ENCODE measurements at places on chromosomes 7 and 10.

GRCh38 chr7:158957921-158958491 lies 101.6 kb downstream of the DYNC2I1 start:
- DNase-seq = no peak

- no peak for DNase-seq
These were observed 125.0 kb upstream of the PPP2R2D start for GRCh38 chr10:131775833-131776232.

GRCh38 chr7:54066643-54067042 lies 475.5 kb upstream of the VSTM2A start:
- no peak for DNase-seq

- no peak for DNase-seq
These were observed 336.7 kb upstream of the KLF6 start for GRCh38 chr10:4121502-4122380.

- no peak for DNase-seq
These were observed 55.4 kb downstream of the DYNC2I1 start for GRCh38 chr7:158911734-158912133.

- DNase-seq = no peak
These were observed 312.6 kb downstream of the PLXDC2 start for GRCh38 chr10:20128811-20129210.

GRCh38 chr10:102148275-102148674 lies 3.9 kb upstream of the NOLC1 start:
- no peak for DNase-seq

GRCh38 chr10:35471435-35471834 lies 133.7 kb upstream of the GJD4 start:
- DNase-seq = no peak

DNA sequence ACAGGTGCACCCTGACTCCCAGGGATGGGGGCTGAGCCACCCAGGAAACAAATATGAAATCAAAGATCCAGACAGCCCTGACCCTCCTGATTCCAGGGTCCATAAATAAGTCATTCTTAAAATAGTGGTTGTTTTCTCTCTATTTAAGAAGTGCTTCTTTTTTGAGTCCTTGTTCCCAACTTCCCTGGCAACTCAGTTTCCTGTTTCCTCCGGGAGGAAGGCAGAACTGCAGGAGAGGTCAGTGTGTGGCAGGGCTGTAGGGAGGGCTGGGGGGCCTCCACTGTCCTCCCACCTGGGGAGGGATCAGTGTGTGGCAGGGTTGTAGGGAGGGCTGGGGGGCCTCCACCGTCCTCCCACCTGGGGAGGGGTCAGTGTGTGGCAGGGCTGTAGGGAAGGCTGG lies 88.7 kb upstream of the PDGFA start:
- no peak for DNase-seq

DNA sequence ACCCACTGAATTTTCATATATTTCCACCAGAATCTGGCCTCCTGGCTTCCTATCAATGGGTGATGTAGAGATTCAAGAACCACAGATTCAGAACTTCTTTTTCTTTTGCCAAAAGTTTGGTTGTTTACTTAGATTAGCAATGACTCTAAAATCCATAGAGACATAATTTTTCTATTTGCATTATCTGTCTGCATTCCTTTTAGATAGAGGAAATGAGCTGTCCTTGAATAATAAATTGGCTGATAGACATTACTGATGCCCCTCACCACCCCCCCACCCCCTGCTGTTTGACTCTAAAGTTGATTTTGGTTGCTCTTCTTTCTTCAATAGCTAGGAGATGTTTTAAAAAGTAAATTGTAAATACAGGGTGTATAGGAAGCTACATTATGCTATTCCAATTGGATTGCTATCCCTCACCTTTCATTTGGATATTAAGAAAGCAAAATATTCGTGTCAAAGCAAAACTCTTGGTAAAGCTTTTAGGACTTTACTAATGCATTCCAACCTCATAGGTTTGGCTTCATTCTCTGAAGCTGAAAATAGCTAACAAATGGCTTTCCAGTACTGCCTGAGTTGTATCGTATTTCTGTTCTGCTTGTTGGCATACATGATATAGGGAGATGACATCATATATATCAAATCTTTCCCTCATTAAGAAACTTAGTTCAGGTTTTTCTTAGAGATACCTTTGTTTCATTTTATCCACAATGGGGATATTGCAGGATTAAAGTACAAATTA lies 606.0 kb downstream of the ARL4A start:
- no peak for DNase-seq

GRCh38 chr7:78768859-78769258 lies 684.6 kb downstream of the MAGI2 start:
- no peak for DNase-seq

DNA sequence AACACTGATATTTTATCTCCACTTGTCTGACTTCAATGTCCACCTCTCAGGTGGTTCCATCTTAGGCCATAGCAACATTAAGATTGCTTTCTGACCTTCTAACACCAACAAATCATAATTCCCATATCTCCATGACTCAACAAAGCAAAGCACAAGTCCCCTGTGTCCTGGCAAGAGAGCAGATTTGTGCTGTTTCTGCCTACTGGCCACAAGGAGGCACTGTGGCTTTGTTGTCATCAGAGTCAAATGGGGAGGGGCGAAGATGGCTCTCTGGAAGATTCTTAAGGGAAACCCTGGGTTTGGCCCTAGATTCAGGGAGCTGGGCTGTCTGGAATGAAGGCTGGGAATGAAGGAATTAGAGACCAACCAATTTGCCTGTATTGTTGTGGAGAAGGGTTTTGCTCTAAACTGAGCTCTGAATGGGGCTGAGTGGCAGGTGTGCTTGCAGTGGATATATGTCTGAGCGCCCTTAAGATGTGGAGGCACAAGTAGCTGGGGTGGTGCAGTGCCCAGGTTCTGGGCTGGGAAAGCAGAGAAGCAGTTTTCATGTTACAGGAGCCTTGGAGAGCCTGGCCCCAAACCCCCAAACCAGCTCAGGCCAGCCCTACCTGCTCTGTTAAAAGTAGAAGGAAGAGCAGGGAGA lies 154.8 kb upstream of the PRSS58 start:
- no peak for DNase-seq

DNA sequence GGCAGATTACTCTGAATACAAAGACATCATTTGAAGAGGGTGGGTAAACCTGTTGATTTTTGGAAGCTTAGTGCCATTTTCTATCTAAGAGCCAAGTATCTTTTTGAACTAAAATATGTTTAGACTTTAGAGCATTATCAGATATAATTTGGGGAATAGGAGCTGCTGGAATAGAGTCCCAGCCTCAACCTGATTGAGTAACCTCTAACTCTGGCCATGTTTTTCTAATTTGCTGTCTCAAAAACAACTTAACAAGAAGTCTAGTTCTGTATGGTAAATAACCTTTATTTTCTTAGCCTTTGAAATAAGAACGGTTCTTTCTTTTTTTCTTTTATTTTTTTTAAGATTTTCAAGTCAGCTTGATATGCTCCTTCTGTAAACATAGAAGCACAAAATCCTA lies 224.5 kb downstream of the DYNC1I1 start:
- DNase-seq = no peak

DNA sequence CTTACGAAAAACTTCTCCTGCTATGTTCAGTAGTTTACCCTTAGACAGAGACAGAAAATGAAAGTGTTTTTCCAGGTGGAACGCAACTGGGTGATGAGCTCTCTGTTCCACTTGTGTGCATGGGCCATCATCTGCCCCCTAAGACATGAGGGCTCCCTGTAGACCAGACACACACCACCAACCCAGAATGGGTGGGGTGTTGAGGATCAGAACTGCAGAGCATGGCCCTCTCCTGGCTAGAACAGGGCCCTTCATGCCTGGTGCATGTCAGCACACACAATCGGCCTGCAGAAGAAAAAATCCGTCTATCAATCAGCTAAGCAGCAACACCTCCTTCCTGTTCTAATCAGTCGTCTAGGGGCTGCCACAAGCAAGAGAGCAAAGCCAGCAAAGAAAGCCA lies 186.2 kb upstream of the INHBA start:
- no peak for DNase-seq

DNA sequence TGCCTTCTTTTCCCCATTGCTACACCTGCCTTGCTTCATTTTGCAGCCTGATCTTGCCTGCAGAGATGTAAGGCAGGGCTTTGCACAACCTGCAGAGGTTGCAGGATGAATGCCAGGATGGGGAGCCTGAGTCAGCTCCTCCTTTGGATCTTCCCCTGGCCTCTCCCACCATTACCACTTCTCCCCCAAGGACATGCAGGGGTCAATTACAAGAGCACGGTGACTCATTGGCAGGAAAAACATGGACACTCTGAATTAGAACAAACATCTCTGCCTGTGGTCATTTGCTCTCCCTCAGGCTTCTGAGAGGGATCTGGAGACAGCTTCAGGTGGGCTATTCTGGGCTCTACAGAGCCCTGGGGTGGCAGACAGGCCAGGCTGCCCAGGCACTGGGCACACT lies 89.2 kb downstream of the HERPUD2 start:
- no peak for DNase-seq

DNA sequence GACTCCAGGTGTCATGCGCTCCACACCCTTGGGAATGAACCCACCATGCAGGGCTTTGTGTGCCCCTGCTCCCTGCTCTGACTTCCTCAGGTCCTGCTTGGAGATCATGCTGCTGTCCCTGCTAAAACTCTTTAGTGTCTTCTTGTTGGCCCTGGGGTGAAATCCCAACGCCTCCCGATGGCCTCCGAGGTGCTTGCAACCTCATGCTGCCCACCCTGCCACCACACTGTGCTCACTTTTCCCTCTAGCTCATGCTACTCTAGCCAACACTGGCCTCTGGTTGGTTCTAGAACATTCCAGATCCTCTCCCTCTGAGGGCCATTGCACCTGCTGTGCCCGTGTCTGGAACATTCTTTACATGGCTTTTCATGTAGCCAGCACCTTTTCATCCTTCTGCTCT lies 227.7 kb downstream of the ADAM12 start:
- no peak for DNase-seq

DNA sequence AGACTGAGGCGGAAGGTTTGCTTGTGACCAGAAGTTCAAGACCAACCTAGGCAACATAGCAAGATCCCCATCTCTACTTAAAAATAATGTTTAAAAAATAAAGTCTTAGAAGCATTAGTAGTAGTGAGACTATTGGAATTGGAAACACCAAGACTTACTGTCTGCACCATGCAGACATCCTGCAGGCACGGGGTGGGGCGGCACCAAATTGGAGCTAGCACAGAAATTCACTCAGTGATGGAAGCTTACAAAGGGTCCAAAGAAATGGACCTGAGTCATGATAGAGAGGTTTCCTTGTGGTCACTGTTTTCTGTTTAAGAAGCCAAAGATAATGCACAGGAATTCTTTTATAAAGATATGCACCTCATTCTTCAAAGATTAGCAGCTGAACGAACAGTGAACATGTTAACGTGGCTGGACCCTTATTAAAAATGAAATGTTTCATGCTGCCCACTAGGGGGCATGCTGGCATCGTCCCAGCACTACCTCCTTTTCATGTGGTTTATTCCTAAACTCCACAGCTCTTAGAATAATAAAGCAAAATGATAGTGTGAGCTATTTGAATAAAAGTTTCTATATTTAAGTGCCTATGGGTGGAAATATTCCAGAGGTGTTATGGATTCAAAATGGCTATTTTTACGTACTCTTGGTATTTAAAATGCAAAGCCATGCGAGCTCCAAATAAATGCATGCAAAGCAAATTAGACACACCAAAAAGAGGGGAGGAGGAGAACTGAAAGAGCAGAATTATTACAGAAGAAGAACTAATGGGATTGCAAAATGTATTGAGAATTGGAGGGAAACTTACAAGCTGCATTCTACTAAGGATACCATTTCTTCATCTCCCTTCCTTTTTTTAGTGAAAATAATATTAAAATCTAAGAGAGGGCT lies 28.6 kb downstream of the PDSS1 start:
- DNase-seq = no peak

DNA sequence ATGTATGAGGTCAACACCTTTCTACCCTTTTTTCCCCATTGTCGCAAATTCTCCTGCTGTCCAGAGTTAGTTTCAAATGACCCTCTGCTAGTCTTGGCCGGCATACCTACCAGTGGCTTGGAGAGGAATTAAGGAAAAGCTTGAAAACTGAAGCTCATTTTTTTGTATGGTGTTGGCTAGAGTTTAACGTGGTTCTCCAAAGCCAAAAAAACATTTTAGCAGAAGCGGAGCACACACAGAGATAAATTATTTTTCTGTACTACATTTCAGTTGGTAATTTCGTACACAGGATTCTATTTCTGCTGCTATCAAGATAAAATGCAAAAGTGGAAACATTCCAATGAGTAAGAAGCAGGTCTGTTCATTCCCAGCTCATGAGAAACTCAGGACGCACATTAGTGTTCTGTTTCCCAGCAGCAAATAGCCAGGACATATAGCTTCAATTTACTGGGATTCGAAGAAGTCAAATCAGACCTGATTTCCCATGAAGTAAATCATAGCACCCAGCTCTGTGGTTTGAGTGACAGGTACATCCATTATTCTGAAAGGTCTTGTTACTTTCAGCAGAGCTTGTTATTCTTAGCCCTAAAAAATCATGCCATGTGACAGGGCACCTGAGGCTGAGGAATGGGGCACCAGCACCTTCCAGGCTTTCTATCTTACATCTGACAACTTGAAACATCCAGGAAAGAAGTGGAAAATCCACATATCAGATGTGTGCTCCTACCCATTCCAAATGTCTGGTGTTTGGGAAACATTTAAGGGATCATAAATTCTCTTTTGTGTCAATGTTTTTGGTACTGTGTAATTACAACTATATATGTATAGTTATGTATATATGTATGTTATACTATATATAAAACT lies 215.9 kb upstream of the C7orf33 start:
- DNase-seq = no peak

DNA sequence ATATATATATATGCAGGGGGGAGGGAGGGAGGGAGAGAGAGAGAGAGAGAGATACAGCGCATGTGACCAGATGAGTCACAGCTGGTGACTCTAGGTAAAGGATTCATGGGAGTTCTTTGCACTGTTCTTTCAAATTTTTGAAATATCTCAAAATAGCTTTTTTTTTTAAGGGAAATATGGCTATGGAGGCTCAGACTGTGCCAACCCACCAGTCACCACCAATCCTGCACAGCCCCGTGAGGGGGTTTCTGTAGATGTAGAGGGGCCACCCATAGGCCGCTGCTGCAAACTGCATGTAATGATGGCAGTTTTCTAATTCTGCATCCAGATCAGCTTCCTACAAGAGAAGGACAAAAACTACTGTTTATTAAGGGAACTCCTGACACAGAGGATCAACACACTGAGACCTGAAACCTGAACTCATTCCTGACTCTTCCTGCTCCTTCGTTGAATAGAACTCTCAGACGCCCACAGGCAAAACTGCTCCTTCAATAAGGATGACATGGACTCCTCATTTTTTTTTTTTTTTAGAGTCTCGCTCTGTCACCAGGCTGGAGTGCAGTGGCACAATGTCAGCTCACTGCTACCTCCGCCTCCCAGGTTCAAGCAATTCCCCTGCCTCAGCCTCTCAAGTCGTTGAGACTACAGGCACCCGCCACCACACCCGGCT lies 17.3 kb downstream of the DAGLB start:
- no peak for DNase-seq
